ENCODE measurements at places on chromosomes 5 and 9. TPM values are rescaled to one million over a fixed set of nuclear protein-coding genes. Genes with fewer than 3 reads are reported as not detected.

FKTN gene
- 10.0 TPM for total RNA-seq

FBLL1 gene
- total RNA-seq = not detected

PJA2 gene
- total RNA-seq = 73.7 TPM

GZMA gene
- 22.6 TPM for total RNA-seq

DNA sequence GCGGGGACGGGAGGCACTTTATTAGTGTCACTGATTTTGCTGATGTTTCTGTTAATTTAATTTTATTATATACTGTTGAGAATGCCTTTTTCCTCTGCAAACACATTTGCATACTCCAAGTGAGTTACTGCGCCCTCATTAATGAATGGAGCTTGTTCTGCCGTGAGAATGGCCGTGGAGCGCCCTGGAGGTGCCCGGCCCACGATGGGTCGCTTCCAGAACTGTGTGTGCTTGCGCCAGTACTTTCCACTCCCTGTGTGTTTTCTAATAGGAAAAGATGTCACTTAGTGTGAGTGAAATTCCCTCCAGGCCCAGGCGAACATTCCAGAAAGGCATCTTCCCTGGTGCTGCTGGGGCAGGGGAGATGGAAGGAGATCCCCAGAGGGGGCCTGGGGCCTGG lies 30.1 kb downstream of the NDUFS6 start:
- no peaks in the 10 kb centered on the region for H3K36me3 ChIP-seq
- H3K27me3 ChIP-seq = no peaks in the 10 kb centered on the region
- no peak overlapping the region for H3K4me3 ChIP-seq
- no peaks in the 10 kb centered on the region for H3K4me1 ChIP-seq
- no peak overlapping the region for H3K27ac ChIP-seq

DNA sequence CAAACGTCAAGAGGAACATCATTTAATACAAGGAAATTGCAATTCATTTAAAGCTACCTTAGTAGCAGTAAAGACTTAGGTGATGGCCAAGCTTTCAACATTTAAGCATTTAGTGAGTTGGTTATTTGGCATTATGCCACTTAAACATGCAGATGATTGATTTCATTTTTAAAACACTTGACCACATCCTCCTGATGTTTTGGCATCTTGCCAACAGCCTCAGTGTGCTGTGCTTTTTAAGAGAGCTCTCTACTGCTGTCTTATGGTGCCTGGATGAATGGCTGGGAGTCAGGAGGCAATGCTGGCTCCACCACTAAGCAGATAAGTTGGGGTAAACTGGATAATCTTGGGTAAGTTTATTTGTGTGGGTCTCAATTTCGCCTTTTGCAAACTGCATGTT lies 364.5 kb downstream of the MAN2A1 start:
- H3K27ac ChIP-seq = peak overlapping the region; percentile 65
- peaks cover 24% of the 10 kb centered on the region for H3K4me1 ChIP-seq

DNA sequence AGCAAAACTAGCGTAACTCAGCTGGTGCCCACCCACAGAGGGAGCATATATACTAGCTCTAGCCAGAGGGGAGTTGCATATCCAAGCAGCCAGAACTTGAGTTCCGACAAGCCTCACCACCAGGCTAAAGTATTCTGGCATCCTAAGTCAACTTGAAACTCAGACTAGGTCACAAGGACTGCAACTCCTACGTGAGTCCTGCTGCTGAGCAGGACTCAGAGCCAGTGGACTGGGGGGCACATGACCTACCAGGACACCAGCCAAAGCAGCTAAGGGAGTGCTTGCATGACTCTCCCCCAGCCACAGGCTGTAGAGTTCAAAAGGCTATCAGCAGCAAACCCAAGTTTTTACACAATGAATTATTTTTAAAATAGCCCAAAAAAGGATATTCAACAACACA lies 26.1 kb downstream of the SPDL1 start:
- DNase-seq = no peak
- H3K4me3 ChIP-seq = no peak overlapping the region
- H3K36me3 ChIP-seq = no peaks in the 10 kb centered on the region
- no peak overlapping the region for H3K27ac ChIP-seq

- H3K27me3 ChIP-seq = no peaks in the 10 kb centered on the region
- DNase-seq = no peak
- no peak overlapping the region for H3K4me3 ChIP-seq
- no peaks in the 10 kb centered on the region for H3K36me3 ChIP-seq
- no peak overlapping the region for H3K27ac ChIP-seq
Measured at GRCh38 chr9:23044549-23044948, 597.9 kb downstream of the DMRTA1 start.

DNA sequence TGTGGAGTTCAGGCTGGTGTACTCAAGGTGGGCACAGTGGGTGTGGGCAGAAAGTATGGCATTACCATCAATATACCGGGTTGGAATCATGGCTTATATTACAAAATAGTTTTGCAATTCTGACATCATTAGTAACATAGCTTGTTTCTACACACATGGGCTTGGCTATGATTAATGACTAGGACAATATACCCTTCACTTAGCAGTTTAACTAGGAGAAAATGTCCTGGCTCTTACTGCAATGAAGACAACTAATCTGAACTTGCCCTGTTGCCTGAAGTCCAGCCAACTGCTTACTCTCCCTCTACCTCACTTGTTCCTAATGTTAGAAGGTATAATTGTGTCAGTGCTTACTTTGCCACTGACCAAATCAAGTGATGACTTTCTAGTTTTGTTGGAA lies 612.5 kb downstream of the EFNA5 start:
- H3K36me3 ChIP-seq = no peaks in the 10 kb centered on the region
- no peaks in the 10 kb centered on the region for H3K4me1 ChIP-seq
- no peak overlapping the region for H3K4me3 ChIP-seq
- H3K27me3 ChIP-seq = no peaks in the 10 kb centered on the region
- DNase-seq = no peak

GRCh38 chr5:105167092-105167491 lies 1604.5 kb upstream of the NUDT12 start:
- no peak overlapping the region for H3K27ac ChIP-seq
- no peak overlapping the region for H3K4me3 ChIP-seq
- H3K36me3 ChIP-seq = no peaks in the 10 kb centered on the region
- no peaks in the 10 kb centered on the region for H3K4me1 ChIP-seq

DNA sequence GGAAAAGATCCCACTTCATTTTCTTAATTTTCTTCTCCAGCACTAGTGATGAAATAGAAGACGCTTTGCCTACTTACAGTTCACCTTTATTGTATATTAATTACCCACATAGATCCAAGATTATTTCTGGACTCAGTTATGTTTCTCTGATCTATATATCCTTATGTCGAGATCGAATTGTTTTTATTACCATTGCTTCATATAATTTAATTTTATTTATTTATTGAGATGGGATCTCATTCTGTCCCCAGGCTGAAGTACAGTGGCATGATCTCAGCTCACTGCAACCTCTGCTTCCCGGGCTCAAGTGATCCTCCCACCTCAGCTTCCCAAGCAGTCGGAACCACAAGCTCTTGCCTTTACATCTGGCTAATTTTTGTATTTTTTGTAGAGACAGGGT lies 121.3 kb downstream of the UGCG start:
- no peak overlapping the region for H3K27ac ChIP-seq
- H3K27me3 ChIP-seq = no peaks in the 10 kb centered on the region
- H3K4me3 ChIP-seq = no peak overlapping the region
- no peaks in the 10 kb centered on the region for H3K36me3 ChIP-seq
- no peaks in the 10 kb centered on the region for H3K4me1 ChIP-seq

- no peaks in the 10 kb centered on the region for H3K4me1 ChIP-seq
- H3K27ac ChIP-seq = no peak overlapping the region
- no peak overlapping the region for H3K4me3 ChIP-seq
- no peaks in the 10 kb centered on the region for H3K36me3 ChIP-seq
- H3K27me3 ChIP-seq = no peaks in the 10 kb centered on the region
Measured at GRCh38 chr9:129359916-129360536, 182.0 kb upstream of the IER5L start.
